T follicular helper cell (primary cell): ENCODE measurements at places on chromosomes 6 and 20.

DNA sequence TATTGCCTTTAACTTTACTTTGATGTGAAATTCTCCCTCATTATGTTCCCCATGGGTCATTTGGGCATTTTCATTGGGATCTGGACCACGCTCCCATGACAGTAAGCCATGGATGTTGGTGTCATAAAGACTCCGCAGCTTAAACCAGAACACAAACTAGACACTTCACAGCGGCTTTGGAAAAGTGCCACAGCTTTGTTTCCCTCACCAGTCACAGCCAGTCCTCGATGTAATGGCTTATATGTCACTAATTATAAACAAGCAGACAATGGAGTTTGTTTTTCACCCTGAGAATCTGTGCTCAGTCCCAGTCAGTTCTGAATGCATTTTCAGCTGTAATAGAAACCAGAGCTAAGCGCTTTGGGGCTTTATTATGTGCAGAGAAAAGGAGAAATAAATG is 23.2 kb upstream of the DAAM2 start:
- no peak for DNase-seq

- no peak for DNase-seq
Measured at GRCh38 chr6:139407718-139408222, 33.3 kb upstream of the CITED2 start.

- DNase-seq, result no peak
Measured at GRCh38 chr20:18266282-18266681, 22.0 kb upstream of the ZNF133 start.

DNA sequence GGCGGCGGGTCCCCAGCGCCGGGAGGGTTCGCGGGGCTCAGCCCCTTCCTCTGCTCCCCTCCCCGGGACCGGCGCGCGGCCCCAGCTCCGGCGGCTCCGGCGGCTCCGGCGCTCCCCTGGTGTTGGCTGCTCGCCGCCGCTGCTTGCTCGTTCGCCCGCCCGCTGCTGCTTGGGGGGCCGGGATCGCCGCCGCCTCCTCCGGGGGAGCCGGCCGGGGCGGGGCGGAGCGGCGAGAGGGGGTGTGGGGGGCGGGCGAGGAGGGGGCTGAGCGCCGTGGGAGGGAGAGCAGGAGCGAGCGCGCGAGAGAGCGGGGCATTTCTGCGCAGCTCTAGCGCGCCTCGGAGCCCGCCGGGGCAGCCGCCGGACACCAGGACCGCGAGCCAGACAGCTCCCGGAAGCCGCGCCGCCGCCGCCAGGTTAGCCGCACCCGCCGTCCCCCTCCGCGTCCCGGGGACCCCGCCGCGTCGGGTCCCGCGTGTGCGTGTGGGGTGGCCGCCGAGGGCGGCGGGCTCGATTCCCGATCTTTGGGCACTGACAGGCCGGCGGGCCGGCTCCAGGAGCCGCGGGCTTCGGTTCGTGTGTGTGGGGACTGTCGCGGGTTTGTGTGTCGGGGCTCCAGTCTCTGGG is 62.0 kb upstream of the EPB41L1 start:
- no peak for DNase-seq

DNA sequence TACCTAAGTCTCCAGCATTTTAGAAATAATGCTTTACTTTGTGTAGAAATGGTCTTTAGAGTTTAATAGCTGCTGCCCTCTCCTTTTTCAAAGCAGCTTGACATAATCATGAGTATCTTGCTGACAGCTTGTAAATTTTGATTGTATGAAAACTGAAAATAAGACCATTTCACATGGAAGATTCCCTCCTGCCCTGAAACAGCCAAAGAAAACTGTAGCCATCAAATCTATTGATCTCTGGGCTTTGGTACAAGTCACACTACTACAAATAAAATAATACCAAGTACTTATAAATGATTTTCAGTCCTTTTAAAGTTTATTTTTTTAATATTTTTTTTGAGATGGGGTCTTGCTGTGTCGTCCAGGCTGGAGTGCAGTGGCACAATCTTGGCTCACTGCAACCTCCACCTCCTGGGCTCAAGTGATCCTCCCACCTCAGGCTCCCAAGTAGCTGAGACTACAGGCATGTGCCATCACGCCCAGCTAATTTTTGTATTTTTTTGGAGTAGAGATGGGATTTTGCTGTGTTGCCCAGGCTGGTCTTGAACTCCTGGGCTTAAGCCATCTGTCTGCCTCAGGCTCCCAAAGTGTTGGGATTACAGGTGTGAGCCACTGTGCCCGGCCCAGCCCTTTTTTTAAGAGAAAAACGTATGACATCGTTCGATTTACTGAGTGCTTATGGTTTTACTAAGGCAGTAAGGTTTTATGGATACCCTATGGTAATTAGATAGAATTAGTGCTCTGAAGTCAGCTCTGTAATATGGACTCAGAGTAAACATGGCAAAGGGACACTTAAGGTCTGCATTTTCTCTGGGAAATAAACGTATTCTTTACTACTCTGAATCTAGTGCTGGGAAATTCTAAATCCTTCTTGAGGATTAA is 7.0 kb downstream of the PTPN1 start:
- no peak for DNase-seq

- no peak for DNase-seq
Measured at GRCh38 chr6:158168040-158168289, at the start of gene SERAC1. SERAC1 (minus strand) TSS chr6:158168262; CDS start chr6:158158363, 9,899 bp downstream.

GRCh38 chr6:44128020-44128917 is 915 bp downstream of the TMEM63B start:
- DNase-seq, result no peak

DNA sequence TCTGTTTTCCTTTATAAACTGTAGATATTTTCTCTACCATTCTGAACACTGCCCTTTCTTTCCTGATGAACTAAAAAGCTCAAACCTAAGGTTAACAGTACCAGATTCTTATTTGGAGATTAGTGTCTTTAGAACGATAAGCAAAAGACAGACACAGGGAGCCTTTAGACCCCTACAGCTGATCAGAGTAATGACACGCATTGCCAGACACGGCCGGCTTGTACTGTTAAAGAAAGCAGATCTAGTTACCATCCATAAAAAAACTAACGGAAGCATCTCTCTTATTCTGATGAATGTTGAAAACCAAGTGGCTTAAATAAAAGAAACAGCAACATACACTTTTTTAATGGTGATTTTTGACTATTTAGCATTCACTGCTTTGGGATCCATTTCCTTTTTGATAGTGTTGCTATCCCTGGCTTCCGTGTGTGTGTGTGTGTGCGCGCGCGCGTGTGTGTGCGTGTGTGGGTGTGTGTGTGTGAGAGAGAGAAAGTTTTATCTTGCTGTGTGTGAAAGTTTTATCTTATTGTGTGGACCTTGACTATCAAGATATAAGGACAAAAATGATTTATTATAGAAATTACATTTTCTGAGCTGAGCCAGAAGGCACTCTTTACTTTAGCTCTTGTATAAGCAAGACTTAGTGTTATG is 95.6 kb upstream of the SLC35B3 start:
- DNase-seq, result no peak

- DNase-seq, result no peak
Measured at GRCh38 chr6:74253261-74253660, 557.3 kb downstream of the CD109 start.

- no peak for DNase-seq
Measured at GRCh38 chr6:137921823-137922222, 54.8 kb downstream of the TNFAIP3 start.

GRCh38 chr20:50915424-50915823 is 15.8 kb downstream of the ADNP start:
- DNase-seq, result no peak

GRCh38 chr6:113944701-113945100 is 26.2 kb downstream of the HDAC2 start:
- DNase-seq, result no peak

- no peak for DNase-seq
Measured at GRCh38 chr6:41594326-41594725, 43.9 kb upstream of the MDFI start.

GRCh38 chr6:133705731-133706130 is 183.2 kb upstream of the TCF21 start:
- DNase-seq, result no peak

- no peak for DNase-seq
Measured at GRCh38 chr6:156747715-156748114, 29.5 kb upstream of the ARID1B start.

DNA sequence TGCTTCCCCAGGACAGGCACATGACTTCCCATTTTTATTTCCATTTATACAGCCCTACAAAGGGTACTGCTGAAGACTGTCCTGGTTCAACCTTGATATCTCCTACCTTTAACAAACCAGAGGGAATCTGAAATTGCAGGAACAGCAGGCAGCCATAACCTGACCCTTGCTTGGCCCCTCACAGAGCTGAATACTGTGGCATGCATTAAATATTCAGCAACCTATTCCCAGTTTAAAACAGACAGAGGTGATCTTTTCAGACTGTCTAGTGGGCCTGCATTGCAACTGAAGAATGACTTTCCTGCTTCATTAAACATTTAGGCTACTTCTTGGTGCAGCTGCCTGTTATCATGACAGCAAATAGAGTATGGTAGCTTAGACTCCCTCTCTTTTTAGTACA is 76.8 kb upstream of the POPDC3 start:
- no peak for DNase-seq

DNA sequence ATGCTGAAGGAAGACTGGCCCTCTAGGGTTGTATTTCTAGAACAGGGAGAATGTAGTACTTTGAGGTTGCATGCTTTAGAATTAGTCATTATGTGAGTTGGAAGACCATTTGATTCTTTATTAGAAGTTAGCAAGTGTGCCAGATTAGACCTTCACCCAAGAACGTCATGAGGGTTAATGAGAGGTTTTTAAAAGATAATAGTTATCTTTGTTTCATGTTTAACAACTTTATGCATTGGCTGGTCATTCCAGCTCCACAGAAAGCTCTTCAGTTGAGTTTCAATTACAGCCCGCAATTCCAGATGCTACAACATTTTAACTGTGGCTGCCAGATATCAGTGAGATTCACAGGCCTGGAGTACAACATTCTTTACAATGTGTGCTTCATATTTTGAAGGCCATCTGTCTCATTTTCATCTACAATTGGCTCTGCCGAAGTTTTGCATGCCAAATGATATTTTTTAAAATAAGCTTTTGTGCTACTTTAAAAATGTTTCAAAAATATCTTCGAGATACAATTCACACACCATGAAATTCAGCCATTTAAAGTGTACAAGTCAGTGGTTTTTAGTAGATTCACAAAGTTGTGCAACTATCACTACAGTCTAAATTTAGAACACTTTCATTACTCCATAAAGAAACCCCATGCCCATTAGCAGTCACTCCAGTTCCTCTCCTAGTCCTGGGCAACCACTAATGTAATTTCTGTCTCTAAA is 61.1 kb upstream of the FBXO30 start:
- DNase-seq, result no peak

GRCh38 chr20:45301824-45302271 is 4.8 kb upstream of the RBPJL start:
- DNase-seq, result no peak

DNA sequence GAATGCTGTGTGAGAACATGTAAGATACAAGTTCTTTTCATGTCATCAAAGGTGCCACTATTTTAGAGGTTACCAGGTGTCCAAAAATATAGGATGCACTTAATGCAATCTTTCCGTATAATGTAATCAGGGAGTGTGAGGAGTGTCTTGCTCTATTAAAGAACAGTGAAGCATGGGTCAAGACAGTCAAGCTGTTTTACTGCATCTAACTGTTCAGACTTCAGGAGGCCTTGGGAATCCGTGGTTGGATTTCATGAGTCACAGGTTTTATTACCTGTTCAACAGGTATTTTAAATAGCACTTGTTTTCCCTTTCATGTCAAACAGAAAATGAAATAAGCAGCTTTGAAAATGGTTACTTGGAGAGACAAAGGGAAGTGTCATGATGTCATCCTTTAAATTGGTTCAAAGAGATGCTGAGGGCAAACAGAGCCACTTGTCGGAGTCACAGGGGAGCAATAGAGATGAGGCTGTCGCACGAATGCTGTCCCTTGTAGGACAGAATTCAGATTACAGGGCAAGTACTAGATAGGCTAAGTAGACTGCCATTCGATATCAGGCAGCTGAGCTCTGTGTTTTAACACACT is 621.5 kb downstream of the QKI start:
- DNase-seq, result no peak

DNA sequence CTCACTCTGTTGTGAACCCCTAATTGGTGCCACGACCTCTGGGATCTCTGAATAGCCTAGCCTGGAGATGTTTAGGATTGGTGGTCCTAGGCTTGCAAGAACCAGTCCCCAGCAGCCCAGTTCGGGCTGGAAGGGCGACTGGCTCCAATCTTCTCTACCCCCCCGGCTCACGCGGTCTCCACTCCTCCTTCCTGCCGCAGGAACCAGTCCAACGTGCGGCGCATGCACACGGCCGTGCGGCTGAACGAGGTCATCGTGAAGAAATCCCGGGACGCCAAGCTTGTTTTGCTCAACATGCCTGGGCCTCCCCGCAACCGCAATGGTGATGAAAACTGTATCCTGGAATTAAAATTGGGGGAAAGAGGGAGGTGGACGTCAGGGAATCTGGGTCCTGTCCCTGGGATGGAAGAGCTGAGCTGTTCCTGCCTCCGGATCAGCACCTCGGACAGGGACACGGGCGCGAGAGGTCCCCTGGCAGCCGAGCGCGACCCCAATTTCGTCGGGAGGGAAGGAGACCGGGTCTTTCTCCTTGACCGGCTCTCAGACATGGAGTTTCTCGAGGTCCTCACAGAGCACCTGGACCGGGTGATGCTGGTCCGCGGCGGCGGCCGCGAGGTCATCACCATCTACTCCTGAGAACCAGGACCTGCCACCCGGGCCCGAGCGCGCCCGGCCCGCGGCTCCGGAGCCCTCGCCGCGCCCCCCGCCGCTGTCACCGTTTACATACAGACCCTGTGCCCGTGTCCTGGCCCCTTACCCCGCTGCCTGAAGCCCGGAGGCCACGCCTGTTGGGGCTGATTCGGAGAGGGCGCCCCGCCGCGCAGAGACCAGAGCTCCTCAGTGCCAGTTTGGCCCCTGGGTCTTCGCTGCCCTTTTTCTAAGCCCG is 28.2 kb downstream of the SLC12A5 start:
- DNase-seq, result no peak

- DNase-seq, result no peak
Measured at GRCh38 chr6:44266347-44266746, 996 bp upstream of the NFKBIE start.

DNA sequence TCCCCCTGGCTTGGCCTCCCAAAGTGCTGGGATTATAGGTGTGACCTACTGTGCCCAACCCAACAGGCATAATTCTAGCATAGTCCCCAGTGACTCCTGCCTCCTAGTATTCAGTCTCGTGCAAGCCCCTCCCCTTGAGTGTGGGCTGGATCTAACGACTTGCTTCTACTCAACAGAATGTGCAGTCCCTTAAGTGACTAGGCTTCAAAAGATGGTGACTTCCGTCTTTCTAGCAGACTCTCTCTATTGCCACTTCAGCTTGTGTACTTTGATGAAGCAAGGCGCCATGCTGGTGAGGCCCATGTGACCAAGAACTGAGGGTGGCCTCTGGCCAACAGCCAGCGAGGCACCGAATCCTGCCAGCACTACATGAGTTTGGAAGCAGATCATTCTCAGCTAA is 109.6 kb upstream of the TRAF3IP2 start:
- DNase-seq, result peak; percentile 46

GRCh38 chr6:127092466-127092865 is 26.0 kb upstream of the RSPO3 start:
- no peak for DNase-seq

DNA sequence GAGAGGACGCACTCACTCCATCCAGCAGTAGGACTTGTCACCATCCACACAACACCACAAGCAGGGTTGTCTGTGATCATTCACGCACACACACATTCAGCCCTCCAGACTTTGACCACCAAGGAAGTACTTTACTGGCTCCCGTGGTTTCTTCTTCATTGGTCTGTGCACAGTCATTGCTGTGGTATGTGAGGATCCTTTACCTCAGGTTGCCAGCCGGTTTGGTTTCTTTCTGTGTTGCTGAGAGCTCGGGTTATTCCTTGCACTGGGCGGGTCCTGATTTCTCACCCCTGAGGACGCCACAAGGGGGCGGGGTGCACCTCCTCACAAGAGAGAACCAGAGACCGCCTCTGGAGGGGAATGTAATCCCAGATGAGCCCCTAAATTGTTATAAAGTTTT is 11.2 kb downstream of the SLC35A1 start:
- no peak for DNase-seq
